ENCODE measurements at places on chromosomes 3 and 15.

DNA sequence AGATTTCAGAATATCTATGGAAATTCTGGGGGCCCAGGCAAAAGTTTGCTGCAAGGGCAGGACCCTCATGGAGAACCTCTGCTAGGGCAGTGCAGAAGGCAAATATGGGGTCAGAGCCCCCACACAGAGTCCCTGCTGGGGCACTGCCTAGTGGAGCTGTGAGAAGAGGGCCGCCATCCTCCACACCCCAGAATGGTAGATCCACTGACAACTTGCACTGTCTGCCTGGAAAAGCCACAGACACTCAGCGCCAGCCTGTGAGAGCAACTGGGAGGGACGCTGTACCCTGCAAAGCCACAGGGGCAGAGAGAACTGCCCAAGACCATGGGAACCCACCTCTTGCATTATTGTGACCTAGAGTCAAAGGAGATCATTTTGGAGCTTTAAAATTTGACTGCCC is 13.8 kb downstream of the CCNDBP1 start:
- no peak for DNase-seq

- DNase-seq: peak; percentile 46
These were observed 16.4 kb downstream of the CCDC12 start for GRCh38 chr3:46960081-46960701.

- no peak for DNase-seq
These were observed 32.4 kb downstream of the FAM43A start for GRCh38 chr3:194718079-194718478.

GRCh38 chr15:68484696-68485400 is 52.9 kb upstream of the ITGA11 start:
- DNase-seq: no peak

GRCh38 chr15:88644741-88645140 is 5.9 kb downstream of the ISG20 start:
- DNase-seq: no peak

GRCh38 chr3:100561459-100562158 is 47.8 kb upstream of the ADGRG7 start:
- peak; percentile 56 for DNase-seq

DNA sequence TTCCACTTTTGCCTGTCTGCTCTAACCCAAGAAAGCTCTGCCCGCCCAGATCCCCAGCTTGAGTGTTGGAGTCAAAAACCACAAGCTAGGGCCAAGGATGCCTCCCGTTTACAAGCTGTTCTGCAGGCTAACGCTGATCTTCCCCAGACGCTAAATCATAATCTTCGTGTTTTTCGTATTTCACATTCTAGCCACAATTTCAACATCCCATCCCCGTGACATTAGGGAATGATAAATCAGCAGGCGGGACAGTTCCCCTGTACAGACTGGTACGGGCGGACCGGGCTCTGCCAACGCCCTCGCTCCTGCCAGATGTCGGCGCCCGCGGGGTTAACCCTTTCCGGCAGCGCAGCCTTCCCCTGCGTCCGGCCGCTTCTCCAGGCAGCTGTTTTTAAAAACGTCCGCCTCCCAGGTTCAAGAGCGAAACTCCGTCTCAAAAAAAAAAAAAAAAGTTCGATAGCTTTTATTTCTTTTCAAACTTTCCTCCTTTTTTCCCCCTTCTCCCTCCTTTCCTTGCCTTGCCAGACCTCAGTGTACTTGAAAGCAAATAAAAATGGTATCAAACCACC is 81.0 kb upstream of the BNC1 start:
- peak; percentile 47 for DNase-seq

- no peak for DNase-seq
These were observed 16.0 kb downstream of the TNK2 start for GRCh38 chr3:195892105-195893043.

- no peak for DNase-seq
These were observed 14.0 kb downstream of the FBXL22 start for GRCh38 chr15:63611177-63611576.

GRCh38 chr3:50493086-50493485 is 10.3 kb downstream of the CACNA2D2 start:
- DNase-seq: no peak

GRCh38 chr3:153547970-153548369 is 385.9 kb downstream of the RAP2B start:
- no peak for DNase-seq

- DNase-seq: no peak
These were observed 122.6 kb downstream of the AQP9 start for GRCh38 chr15:58260725-58261267.

DNA sequence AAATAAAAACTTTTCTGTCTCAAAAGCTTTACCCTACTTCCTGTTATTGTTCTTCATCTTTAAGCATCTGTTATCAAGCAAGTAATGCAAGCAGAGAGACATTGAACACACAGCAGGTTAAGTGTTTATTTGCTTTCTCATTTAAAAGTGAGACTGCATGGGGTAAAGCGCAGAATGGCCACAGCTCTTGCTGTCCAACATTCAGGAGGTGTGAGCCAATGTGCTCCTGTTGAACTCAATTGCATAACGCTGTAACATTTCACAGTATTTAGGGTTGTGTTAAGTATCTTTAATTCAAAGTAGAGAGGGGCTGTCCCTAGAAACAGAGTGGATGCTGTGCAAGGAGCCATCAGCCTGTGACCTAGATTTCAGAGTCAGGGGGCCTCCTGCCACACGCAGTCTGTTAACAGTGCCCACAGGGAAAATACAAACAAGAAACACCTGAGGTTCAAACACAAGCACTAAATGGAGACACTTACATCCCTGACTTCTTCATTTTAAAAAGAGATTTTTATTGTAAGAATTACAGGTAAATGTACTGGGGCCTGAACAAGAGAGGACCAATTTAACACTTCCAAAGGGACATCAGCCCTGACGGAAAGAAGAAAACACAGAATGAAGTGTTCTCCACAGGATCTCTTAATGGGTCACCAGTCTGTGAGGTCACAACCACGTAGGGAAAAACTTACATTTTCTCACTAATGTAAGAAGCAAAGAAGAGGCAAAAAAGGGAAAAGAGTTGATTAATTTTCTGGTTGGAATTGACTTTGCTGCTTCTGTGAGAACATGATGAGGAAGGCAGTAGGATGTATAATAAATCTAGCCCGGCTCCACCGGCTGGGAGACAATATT is 815.1 kb downstream of the VGLL3 start:
- DNase-seq: peak; percentile 75

- DNase-seq: no peak
These were observed 40.6 kb downstream of the SLC9C1 start for GRCh38 chr3:112253301-112253971.

- DNase-seq: no peak
These were observed 40.8 kb upstream of the OSTN start for GRCh38 chr3:191158247-191158646.

- no peak for DNase-seq
These were observed 348.2 kb downstream of the NAALADL2 start for GRCh38 chr3:175207361-175207760.

DNA sequence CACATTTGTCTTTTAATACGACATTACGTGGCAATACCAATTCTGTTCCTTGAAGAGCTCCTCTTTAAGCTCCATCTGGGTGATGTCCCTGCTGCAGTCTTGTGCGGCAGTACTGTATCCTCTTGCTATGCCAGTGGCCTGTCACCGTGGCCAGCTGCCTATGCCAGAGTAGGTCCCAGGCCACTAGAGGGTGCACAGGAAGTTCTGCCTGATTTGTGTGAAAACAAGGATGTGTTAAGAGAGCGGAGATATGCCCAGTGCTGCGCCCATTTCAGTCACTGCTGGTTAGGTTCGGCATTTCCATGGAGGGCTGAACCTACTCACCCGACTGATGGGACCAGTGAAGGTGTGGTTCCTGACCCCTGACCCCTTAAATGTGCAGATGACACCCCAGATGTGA is 25.2 kb downstream of the NIPA1 start:
- DNase-seq: peak; percentile 47

GRCh38 chr15:42059661-42060476 is 34.5 kb downstream of the PLA2G4D start:
- peak; percentile 75 for DNase-seq

GRCh38 chr3:42035816-42036482 is 55.2 kb upstream of the TRAK1 start:
- DNase-seq: no peak

DNA sequence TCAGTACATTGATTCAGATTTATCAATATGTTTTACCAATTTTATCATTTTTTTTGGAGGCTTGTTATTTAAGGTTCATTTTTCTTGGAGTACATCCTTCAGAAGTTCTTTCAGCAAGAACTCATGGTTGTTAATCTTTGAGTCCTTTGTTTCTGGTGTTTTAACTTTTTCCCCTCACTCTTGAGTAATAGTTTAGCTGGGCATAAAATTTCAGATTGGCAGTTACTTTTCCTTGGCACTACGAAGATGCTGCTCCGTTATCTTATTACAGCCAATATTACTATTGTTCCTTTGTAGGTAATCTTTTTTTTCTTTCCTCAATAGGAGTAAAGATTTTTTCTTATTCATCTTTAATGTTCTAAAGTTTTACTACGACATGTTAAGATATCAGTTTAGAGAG is 9.8 kb downstream of the LRRC58 start:
- no peak for DNase-seq

DNA sequence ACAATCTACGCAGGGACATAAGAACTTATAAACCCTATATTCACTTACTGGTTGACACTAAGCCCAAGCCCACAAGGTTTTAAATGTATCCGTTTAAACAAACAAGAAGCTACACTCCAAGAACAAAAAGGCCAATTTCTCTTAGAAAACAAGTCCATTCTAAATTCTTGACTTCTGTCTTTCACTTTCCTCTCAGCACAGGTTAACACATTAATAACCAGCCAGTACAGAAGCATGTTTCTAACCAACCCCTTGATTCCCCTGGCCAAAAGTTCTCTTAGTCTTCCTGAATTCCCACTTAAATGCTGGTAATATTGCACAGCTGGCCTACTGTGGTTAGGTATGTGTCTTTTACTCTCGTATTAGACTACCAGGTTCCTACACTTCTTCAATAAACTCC is 4.7 kb downstream of the DMXL2 start:
- no peak for DNase-seq

GRCh38 chr3:174168538-174169254 is 690.4 kb upstream of the NAALADL2 start:
- DNase-seq: no peak

DNA sequence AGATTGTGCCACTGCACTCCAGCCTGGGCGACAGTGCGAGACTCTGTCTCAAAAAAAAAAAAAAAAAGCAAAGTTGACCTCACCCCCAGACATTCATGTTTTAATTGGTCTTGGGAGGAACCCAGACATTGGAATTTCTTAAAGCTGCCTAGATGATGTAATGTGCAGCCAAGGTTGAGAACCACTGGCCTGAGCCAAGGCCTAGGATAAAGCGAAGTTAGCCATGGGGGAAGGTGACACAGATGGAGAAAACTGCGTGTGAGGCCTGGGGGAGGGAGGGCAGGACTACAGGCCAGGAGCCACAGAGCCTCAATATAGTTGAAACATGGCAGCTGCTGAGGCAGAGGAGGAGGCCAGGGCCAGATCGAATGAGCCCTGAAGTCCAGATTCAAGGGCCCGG is 21.0 kb downstream of the GLB1 start:
- peak; percentile 31 for DNase-seq

DNA sequence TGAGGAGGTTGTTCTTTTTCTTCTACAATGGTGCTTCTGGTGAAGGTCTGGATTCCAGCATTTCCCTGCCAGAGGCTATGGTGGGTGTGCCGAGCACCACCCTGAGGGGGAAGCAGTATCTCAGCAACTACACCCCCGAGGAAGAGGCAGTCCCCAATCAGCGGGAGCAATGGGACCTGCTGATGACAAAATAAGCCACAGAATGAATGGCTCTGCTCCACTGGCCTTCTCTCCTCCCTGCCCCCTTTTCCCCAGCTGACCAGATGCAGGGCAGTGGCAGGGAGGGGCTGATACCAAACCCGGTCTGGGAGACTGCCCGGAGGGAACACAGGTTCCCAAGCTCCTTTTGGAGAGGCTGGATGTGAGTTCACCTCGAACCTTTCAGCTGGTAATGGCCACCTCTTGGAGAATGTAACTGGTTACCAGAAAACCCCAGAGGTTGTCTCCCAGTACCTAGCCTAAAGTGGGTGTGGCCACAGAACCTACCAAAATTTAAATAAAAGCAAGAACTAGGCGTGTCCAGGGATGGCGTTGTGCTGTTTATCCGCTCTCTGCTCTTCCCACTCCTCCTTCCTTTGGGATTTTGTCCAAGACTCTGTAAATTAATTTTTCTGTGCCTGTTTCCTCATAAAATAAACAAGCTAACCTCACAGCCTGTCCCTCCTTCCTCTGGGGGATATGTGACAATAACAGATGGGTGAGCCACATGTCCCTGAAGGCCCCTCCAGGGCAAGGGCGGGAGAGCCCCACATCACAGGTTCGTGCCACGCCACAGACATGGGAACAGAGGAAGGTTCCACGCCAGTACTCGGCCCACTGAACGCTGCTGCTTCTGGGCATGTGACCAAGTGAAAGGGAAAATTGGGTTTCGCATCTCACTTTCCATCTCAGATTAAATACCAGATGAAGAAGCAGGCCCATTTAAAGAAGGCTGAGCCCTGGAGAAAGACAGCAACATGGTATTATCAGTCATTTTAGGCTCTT is 35.1 kb upstream of the SPTBN5 start:
- DNase-seq: no peak

DNA sequence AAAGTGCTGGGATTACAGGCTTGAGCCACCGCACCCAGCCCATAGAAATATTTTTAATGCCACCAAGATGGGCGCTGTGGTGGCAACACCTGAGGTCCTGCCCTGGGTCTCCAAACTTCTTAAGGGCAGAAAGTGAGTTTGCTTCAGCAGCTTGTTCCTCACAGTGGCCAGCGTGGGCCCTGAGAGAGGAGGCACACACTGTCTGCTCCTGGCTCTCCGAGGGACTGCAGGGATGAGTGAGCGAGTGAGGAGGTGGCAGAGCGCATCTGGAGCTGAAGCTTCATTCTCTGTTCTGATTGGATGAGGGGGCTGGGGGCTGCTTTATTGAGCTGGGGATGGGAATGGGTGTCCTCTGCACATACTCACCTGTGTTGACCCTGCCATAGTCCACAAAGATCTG is 57.6 kb upstream of the RAB6B start:
- DNase-seq: no peak

DNA sequence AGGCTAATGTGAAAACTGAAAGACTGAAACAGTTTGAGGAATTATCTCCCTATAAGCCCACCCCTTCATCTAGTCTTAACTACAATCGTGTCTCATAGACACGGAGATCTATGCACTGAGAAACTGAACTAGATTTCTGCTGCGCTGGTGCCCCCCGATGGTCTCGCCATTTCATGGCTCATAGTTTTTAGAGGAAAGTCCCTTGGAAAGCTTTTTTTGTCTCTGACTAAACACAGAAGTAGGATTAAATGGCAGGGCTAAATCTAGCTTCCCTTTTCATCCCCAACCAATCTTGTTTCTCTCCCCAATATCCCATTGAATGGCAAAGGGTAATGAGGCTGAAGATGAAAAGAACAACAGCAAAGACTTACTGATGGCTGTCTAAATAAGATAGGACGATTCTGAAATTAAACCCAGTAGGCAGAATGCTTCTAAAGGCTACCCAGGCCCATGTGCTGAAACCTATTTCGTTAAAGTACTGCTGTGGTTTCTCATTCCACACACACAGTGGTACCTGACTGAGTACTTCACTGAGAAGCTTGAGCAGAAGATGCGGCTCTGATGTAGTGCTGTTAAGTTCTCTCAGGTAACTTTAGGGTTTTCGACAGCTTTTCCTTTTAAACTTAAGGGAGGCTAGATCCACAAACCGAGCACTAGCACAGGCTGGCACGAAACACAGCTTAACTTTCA is 142.7 kb downstream of the GADL1 start:
- DNase-seq: peak; percentile 16

Data from iPS-NIHi11 (cell line).